ENCODE measurements at places on chromosomes 4 and X.

GRCh38 chr4:17690898-17691297 is 76.5 kb downstream of the MED28 start:
- no peak for DNase-seq

DNA sequence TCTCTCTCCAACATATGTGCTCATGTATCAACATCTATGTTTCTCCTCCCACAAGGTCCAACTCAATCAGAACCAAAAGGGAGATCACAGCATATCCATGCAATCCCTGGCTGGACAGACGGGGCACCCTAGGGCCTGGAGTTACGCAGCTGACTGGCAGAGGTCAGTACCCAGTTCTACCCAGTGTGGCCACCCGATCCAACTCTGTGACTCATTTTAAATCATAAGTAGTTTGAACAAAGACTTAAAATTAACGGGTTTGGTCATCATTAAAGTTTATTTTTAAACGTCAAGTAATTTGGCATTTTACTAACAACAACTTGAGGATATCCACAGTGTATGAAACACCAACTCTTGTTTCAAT is 59.5 kb downstream of the APBB2 start:
- no peak for DNase-seq

GRCh38 chr4:146288193-146288592 is 73.9 kb downstream of the REELD1 start:
- DNase-seq, result no peak

- DNase-seq, result peak; percentile 68
These were observed 109.7 kb downstream of the RTL5 start for GRCh38 chrX:72021975-72022374.

DNA sequence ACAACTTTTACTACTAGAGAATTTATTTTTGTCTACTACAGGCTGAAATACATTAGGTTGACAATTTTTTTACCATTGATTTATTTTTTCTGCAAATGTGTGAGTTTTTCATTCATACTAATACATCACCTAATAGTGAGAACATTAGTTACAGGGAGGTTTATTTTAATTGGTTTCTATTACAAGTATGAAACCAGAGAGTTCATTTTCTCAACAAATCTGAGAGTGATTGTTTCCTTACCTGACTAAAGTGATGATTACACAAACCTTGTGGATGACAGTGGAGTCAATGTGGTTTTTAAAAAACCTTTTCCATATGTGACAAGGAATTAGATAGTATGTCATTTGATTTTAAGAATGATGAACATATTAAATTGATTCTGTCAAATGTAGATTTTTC is 227.4 kb downstream of the PALLD start:
- DNase-seq, result no peak

DNA sequence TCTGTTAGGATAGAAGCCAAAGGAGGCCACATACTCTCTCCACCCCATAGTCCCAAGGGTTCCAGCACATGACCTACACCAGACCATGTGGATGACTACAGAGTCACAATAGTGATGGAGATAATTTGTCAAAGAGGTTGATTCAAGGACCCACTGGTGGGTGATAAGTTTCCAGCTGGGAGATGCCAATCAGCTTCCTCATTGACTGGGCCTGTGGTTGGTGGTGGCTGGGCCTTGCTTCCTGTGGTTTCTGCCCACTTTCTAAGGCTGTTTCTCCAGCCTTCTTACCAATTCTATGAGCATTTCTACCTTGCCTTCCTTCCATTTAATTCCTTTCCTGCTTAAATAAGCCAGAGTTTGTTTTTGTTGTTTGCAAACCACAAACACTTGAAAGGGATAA is 95.5 kb upstream of the CPEB2 start:
- DNase-seq, result no peak

- no peak for DNase-seq
These were observed 228.8 kb downstream of the SPCS3 start for GRCh38 chr4:176548571-176548970.

- DNase-seq, result peak; percentile 73
These were observed at the start of gene FAM114A1 for GRCh38 chr4:38867478-38868058. FAM114A1 (plus strand) TSS chr4:38867806; CDS start chr4:38878079, 10,273 bp downstream.

GRCh38 chr4:150579551-150580234 is 2.3 kb upstream of the MAB21L2 start:
- DNase-seq, result no peak

DNA sequence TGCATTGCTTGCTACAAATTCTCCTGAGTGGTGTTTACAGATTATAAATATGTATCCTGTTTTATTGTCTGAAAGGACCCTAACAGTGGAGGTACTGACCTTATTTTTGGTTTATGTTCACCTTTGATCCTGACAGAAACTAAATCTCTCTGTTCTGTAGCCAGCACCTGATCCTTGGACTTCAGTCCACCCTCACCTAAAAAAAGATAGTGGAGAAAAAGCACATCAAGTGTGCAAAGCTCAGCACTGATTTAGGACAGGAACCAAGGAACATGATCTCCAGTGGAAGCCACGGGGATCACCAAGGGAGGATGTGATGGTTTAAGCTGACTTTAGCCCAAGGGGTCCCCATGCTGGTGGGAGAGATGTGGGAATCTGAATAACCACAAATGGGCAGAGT is 22.3 kb upstream of the C4orf54 start:
- no peak for DNase-seq

- no peak for DNase-seq
These were observed 77.8 kb downstream of the GALNTL6 start for GRCh38 chr4:171891038-171891437.

DNA sequence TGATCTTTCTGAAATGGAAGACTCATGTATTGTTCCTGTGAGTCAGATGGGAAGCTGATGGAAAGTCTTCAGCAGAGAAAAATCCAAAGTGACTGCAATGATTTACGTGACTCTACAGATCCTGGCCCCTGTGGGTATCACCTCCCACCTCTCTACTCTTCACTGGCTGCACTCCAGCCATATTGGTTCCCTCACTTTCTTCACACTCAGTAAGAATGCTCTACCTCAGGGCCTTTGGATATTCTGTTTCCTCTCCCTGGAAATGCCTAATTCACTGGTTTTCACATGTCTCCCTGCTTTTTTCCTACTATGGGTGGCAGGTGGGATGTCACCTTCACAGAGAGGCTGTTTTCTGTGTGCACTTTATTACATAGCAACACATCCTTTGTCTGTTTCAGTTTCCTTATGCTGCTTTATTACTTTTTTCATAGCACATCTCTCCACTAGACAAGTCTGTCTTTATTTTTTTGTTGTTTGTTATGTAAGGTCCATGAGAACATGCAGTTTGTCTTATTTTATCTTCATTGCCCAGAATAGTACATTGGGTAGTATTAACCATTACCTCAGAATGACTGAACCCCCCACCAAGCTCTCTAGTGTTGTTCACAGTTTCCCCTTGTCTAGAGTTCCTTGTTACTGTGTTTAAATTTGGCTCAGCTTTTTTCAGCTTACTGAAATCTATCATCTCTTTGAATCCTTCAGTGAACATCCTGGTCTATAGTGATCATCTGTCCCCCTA is 57.6 kb upstream of the CLNK start:
- DNase-seq, result no peak

DNA sequence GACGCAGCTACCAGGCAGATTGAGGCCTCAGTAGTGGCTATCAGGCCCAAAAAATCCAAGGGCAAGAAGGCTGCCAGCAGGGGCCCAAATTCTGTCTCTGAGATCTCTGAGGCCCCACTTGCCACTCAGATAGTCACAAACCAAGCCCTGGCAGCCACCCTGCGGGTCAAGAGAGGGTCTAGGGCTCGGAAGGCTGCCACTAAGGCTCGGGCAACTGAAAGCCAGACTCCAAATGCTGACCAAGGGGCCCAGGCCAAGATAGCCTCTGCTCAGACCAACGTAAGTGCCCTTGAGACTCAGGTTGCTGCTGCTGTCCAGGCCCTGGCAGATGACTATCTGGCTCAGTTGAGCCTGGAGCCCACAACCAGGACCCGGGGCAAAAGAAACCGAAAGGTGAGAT is 2.8 kb downstream of the TRO start:
- no peak for DNase-seq

- DNase-seq, result no peak
These were observed 877 bp downstream of the GPRASP1 start for GRCh38 chrX:102652031-102652688.

GRCh38 chr4:105422207-105422920 is 51.5 kb downstream of the PPA2 start:
- no peak for DNase-seq

DNA sequence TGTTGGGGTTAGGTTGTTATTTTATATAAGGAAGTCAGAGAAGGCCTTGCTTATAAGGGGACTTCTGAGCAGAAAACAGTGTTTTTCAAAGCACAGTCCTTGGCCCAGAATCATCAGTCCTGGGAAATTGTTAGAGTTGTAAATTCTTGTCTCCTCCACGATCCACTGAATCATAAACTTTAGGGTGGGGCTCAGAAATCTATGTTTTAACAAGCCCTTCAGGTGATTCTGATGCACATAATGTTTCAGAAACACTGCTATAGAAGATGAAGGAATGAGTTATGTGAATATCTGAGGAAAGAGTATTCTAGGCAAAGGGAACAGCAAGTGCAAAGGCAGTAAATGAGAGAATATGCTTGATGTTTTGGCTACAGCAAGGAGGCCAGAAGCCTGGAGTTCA is 121.8 kb downstream of the COL4A6 start:
- no peak for DNase-seq

DNA sequence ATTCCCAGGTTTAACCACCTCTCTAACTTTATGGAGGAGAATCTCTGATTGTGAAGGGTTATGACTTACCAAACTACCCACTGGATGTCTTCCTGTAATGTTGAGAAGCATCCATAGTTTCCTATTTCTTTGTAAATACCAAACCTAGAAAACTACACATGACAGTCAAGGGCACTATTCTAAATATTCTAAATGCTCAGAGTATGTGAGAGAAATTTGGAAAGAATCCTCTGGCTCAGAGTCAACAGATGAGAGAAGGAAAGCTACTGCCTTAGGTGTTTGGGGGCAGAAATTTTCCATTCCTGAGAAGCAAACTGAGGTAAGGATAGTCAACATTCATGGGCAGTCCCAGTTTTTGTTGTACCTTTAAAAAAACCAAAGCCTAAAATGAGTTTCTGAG is 155.8 kb downstream of the KCNIP4 start:
- DNase-seq, result no peak

- DNase-seq, result no peak
These were observed 447.8 kb downstream of the FAT4 start for GRCh38 chr4:125762537-125762936.

GRCh38 chr4:12879496-12879895 is 604.6 kb downstream of the RAB28 start:
- no peak for DNase-seq

DNA sequence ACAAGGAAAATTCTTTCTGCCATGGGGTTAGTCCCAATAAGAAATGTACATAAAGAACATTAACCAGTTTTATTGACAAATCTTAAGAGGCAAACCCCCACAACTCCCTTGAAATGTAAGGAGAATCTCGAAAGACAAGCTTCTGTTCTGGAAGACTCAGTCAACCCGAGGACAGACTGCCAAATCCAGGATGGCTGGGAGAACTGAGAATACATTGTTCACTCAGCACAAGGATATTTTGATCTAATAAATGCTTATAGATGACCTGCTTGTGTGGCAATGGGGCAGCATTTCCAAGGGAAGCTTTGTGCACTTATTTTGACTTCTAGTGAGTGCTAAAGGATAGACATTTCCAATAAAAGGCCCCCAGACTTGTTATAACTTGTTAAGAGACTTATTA is 280.4 kb downstream of the DHX15 start:
- DNase-seq, result no peak

DNA sequence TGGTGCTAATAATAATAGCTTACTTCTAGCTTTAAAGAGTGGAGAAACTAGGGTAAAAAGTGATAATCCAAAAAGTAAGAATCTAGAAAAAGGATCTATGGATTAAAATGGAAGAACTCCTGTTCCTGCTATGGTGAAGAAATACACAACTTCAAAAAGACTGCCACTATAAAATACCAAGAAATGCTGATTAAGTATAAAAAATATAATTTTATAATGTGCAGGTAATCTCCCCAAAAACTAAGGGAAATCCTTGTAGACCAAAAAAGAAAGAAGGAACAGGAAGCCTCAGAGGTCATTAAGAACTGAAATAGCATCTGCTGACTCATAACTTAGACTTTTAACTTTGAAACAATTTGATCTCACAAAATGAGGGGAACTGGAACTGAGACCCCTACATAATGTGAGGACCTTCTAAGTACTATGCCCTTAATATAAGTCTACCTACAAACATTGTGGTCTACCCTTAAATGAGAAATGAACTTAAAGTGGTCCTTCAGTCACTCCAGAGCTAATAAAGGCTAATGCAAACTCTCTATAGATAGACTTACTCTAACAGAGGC is 50.6 kb upstream of the SRPX start:
- no peak for DNase-seq
